ENCODE measurements at places on chromosomes 16 and 17. TPM values are rescaled to one million over a fixed set of nuclear protein-coding genes. Genes with fewer than 3 reads are reported as not detected.

DNA sequence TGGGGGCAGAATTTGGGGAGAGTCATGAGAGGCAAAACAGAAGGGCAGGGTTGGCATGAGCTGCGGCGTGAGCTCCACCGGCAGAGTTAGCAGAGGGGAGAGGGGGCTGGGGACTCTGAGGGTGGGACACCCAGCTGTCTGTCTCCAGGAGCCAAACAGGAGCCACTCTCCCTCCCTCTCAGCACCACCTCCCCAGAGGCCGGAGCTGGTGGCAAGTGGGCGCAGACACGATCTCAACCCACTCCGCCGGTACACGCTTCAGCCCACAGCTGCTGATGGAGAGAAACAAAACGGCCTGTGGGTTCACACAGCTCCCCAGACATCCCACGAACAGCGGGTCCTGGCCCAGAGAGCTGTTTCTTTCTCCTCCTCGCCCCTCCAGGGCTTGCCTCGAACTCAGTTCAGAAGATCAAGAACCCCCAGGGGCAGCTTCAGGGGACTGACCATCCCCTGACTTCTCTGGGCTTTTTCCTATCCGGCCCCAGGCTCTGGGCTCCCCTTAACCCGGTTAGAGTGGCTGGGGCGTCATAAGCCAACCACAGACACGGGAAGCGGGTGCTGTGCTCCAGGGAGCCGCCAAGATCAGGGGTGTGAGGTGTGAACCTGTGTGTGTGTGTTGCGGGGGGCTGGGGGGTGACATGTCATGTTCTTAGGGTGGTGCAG, 7.6 kb downstream of the RHBDF2 start:
- DNase-seq = no peak

CTCF gene
- 69.8 TPM for total RNA-seq

GRCh38 chr16:77059446-77059845, 131.5 kb upstream of the MON1B start:
- DNase-seq = no peak

- no peak for DNase-seq
Measured at GRCh38 chr17:1496869-1497268, 4.4 kb upstream of the MYO1C start.

FOXF1 gene
- not detected for total RNA-seq

- DNase-seq = no peak
Measured at GRCh38 chr17:37247825-37248224, 128.0 kb upstream of the C17orf78 start.

DNA sequence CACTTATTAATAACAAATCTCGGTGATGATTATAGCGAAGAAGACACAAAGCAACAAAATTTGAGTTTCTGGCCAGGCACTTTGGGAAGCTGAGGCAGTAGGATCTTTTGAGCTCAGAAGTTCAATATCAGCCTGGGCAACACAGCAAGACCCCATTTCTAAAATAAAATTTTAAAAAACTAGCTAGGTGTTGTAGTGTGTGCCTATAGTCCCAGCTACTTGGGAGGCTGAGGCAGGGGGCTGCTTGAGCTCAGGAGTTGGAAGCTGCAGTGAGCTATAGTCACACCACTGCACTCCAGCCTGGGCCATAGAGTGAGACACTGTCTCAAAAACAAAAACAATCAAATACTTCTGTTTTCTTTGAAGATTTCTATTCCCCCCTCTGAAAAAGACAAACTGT, 104.9 kb downstream of the SYCE1L start:
- no peak for DNase-seq

All from progenitor cell of endocrine pancreas (in vitro differentiated cells).